ENCODE measurements at places on chromosomes 2 and 18.

- DNase-seq = no peak
Measured at GRCh38 chr2:240557808-240558207, at the start of gene ANKMY1. ANKMY1 (minus strand) TSS chr2:240557988; CDS start chr2:240557335, 653 bp downstream.

- DNase-seq = no peak
Measured at GRCh38 chr2:18372641-18373040, 187.8 kb downstream of the RDH14 start.

DNA sequence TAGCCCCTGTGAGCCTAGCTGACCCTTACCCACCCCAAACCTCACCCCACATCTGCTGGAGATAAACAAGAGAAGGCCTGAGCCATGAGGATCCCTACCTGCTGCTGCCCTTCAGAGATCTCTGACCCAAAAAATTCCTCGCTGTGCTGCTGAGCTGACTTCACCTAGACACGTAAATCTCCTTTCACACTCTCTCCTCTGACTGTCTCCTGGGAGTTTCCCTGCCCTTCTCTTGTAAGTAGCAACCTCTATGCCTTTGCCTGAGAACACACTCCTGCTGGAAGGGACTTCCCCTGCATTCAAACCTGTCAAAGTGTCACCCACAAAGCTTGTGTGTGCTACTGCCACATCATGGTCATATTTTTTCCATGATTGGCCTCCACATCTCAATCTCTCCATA lies 134.2 kb upstream of the NOL4 start:
- no peak for DNase-seq

DNA sequence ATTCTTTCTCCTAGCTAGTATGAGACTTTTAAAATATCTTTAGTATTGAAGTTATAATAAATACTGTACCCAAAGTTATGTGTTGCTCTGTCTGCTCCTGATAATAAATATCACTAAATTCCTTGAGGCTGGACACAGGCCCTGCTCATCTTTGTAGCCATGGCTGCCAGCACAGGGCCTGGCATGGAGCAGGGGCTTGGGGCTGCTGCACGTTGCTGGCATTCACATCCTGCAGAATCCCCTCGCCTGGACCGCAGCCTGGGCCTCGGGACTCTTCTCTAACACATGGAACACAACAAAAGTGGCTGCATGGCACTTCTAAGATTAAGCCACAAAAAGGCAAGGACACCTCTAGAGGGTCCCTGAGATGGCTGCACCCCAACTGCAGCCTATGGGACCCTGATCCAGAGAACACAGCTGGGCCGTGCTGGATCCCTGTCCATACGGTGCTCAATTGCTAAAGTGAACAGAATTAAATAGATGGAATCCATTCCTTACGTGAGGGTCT lies 477.5 kb upstream of the MYT1L start:
- no peak for DNase-seq

GRCh38 chr2:196275646-196276352 lies 104.4 kb upstream of the STK17B start:
- no peak for DNase-seq

- DNase-seq = no peak
Measured at GRCh38 chr2:10889651-10890215, 22.0 kb upstream of the KCNF1 start.

DNA sequence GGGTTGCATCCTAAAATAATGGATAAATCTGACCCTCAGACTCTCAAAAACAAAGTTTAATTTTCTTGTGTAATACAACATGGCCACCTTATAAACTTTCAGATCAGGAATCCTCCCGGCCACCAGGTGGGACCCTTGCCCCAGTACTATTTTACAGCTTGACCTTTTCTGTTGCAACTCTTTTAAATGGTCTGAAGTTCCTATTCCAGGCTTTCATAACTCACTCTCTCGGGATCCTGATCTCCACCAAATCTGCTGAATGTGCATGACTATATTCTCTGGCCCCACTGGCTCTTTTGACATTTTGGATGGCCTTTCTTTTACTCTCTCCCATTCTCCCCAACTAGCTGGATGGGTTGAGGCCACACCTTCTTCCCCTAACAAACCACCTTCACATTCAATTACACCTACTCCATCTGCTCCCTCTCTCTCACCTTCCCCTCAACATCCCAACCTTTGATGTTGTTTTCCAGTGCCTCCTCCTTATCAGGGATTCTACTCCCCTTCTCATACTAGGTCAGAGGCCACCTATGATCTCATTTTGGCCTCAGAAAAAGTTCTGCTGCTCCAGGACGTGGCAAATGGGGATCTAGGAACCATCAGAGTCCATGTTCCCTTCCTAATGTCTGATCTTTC lies 70.8 kb downstream of the SESTD1 start:
- no peak for DNase-seq

GRCh38 chr2:85275984-85276540 lies 51.7 kb downstream of the TGOLN2 start:
- DNase-seq = no peak

DNA sequence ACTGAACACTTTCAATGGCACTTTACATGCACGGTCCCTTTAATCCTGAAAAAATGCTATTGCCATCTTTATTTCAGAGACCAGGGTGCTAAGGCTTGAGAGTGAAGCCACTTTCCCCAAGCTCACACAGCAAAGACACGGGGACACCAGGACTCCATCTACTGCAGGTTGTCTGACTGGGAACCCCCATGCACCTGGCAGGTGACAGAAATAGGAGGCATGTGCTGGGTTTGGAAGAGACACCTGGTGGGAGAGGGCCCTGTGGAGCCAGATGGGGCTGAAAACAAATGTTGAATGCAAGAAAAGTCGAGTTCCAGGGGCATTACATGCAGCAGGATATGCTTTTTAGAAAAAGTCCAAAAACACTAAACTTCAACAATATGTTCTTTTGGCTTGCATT lies 5.2 kb upstream of the EHD3 start:
- no peak for DNase-seq

GRCh38 chr2:217801115-217801531 lies 201.7 kb downstream of the TNS1 start:
- DNase-seq = no peak

Measured in kidney epithelial cell (primary cell).